ENCODE measurements at places on chromosomes 3 and 15.

DNA sequence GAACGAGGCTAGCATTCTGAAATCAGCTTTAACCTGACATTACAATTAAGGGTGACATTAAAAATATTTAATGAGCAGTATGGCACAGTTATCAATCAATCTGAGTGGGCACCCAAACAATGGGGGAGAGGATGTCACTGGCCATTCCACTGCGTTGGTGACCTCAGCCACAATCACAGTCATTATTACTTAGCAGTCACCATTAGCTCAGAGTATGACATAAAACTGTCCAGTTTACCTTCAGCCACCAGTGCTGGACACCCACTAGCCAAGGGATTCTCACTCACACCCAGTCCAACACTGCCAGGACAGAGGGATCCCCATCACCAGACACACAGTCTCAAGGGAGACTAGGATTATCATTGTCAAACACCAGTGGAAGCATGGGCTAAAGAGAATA lies 17.5 kb upstream of the REC114 start:
- DNase-seq, result no peak

DNA sequence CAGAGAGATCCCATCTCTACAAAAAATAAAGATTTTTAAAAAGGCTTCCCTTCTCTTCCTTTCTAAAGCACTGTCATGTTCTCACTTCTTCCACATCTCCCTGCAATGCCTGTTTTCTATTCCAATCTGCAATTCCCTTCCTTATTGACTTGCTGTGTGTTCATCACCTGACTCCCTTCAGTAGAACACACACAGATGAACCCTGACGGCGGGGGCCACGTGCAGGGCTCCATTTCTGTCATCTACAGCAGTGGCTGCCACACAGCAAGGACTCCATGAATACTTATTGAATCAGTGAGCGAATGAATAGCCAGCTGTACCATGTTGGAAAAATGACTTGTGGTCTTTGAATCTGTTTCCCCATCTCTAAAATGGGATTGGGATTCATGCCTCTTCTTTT lies 26.1 kb downstream of the BHLHE40 start:
- DNase-seq, result no peak

DNA sequence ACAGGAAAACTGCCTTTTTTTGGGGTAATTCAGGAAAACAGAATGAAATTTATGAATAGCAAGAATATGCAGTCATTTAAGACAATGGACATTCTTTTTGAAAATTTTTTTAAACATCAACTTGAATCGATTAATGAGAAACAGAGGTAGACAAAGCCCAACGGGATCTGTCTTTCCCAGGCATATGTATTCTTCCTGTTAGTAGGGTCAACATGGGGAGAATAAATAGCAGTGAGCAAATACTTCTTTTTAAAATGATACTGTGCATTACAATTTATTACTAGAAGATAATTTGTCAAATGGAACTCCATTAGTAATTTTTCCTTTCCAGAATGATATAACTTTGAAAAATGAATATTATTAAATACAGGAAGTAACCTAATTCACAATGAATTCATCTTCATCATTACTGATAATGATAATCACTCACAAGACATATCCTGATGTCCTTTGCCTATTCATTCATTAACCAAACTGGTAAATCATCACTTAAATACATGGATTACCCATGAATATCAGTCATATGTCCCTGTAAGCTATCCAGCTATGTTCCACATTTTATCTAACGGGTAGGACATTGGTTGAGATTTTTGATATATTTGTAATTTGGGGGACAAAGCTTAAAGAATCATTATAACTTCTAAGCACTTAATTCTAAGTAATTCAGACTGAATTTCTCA lies 209.2 kb upstream of the CDIN1 start:
- DNase-seq, result no peak

DNA sequence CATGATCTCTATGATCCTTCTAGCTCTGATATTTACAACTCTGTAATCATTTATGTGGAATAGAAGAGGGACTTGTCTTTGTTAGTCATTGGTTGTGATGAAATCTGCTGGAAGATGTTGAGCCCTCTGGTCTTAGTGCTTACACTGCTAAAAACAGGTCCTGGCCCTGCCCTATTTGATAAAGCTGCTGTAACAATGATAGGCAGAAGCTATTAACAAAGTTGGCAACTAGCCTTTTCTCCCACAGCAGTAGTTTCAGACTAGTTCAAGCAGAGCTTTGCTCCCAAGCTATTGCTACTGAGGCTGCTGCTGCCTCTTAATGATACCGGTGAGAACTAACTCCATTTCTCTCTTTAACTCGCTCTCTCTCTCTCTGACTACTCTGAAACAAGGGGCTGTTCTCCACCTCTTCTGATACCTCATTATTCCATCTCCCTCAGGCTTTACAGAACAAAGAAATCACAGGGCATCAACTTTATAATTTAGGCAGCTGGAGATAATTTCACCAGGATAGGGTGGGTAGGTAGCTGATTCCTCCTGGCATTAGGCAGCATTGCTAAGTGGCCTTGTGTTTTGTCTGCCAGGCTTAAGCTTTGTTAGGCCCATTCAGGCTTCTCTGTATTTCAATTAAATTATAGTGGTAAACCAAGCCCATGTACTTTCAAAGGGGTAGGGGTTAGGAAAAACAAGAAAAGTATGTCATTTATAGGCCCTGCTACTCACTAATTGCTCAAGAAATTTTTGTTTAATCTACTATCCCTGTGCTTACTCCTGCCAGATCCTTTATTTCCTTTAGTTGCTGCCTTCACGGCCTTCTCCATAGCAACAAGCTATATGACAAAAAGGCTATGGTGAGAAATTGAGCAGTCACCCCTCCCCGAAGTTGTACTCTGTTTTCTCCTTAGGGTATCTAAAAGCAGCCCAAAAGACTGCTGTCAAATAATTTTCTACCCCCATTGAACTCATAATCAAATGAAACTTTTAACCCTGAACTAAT lies 139.6 kb downstream of the RBPMS2 start:
- peak; percentile 57 for DNase-seq

DNA sequence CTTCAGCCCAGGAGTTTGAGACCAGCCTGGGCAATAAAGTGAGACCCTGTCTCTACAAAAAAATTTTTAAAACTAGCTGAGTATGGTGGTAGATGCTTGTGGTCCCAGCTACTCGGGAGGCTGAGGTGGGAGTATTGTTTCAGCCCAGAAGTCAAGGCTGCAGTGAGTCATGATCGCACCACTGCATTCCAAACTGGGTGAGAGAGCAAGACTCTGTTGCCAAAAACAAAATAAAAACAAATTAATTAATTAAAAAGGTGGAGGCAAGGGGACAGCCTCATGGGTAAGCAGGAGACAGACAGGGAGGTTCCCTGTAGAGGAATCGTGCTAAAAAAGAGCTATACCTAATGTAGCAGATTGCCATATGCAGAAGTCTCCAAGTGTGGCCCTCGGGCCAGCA lies 12.6 kb downstream of the HAPLN3 start:
- no peak for DNase-seq

GRCh38 chr3:45937206-45938042 lies 5.8 kb upstream of the CXCR6 start:
- DNase-seq, result no peak

GRCh38 chr15:76172782-76173181 lies 113.0 kb downstream of the TMEM266 start:
- DNase-seq, result no peak

GRCh38 chr15:97237160-97237559 lies 723.3 kb upstream of the ARRDC4 start:
- no peak for DNase-seq

DNA sequence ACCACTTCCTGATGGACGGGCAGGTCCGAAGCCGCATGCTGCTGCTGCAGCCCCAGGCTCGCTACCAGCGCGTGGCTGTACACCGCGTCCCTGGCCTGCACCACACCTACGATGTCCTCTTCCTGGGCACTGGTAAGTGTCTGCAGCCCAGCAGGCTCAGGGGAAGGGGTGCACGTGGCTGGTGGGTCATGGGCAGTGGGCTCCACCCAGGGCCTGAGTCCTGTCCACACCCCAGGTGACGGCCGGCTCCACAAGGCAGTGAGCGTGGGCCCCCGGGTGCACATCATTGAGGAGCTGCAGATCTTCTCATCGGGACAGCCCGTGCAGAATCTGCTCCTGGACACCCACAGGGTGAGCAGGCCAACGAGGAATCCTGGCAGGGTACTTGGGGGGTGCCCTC lies 8.7 kb downstream of the CIB1 start:
- DNase-seq, result no peak

- DNase-seq, result no peak
These were observed 29.9 kb upstream of the CCDC80 start for GRCh38 chr3:112670824-112671223.

- DNase-seq, result no peak
These were observed 44.8 kb upstream of the GUCA1C start for GRCh38 chr3:108998436-108998835.

DNA sequence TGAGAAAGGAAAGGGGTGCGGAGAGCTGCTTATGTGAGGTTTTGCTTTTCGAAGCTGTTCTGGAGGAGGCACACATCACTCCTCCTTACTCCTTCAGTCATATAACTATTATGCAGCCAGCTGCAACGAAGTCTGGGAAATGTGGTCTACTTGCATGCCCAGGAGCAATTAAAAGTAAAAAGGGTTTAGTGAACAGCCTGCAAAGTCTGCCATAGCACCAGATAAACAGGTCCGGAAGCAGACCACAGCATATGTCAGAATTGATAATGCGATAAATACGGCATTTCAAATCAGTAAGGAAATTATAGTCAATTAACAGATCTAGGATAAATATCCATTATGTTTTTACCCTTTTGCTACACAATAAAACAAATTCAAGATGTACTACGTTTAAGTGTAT lies 99.5 kb downstream of the POLR2M start:
- no peak for DNase-seq

DNA sequence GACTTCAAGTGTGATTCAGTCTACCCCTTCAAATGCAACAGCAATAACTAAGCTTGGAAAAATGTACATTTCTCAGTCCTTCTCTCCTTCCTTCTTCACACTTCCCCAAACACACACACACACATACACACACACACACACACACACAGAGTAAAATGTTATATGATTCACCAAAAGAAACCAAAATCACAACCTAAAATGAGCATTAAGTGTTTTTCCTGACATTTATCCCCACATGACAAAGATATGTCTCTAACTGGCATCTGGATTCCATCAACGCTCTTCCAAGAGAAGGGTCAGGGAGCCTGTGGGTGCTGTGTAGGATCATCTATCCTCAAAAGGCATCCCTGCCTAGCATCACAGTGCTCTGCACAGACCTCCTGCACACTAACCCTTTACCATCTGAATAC lies 21.0 kb downstream of the PDZRN3 start:
- no peak for DNase-seq

GRCh38 chr3:112539825-112540650 lies 21.7 kb downstream of the ATG3 start:
- peak; percentile 78 for DNase-seq

DNA sequence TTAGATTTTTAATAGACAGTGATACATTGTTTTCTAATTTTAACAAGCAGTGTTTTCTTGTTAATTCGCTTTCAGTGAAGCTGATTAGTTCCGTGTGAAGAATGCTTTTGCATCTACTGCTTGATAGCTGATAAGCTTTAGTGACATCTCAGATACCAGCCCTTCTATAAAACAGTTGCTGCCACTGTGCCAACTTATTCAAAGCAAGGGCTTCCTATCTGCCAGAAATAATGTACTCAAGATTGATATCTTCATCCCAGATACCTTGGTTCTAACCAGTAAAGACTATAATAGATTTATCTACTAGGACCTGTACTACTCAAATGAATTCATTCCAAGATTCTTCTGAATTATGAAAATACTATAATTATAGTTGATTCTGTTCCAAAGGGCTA lies 30.4 kb downstream of the RARB start:
- DNase-seq, result no peak

GRCh38 chr15:85897895-85898717 lies 103.4 kb upstream of the KLHL25 start:
- no peak for DNase-seq

DNA sequence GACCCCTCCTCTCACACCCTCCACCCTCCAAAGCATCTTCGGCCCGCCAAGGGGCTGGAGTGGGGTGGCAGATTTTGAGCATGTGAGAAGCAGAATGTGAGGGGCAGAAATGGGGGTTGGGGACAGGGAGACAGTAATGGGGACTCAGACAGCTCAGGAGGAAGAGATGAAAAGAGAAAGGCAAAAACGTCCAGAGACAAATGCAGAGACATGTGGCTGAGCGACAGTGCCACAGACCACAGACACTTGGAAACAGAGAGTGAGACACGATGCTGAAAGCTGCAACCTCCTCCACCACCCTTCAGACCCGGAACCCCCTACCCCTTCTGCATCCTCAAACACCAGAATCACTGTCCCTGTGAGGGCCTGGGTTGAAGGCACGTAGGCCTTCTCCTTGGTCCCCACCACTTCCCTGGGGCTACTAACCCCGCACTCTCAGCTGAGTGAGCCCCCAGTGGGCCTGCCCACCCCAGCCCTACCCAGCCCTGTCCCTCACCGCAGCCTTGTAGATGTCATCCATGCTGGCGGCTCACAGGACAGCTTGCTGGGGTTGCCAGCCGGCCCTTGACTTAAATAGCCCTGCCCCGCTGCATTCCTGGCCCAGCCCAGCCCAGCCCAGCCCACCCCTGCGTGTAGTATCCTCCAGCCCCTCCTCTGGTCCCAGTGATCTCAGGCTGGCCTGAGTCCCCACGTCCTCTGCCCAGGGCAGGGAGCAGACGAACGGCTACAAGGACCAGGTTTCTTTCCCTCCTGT lies at the start of gene TNNC1:
Gene TNNC1, minus strand, starts transcription at position 546 of the 754 bp plus-strand sequence. Its CDS starts 26 bp downstream, at position 520.
- no peak for DNase-seq

GRCh38 chr3:47541583-47542108 lies 28.1 kb upstream of the ELP6 start:
- no peak for DNase-seq

DNA sequence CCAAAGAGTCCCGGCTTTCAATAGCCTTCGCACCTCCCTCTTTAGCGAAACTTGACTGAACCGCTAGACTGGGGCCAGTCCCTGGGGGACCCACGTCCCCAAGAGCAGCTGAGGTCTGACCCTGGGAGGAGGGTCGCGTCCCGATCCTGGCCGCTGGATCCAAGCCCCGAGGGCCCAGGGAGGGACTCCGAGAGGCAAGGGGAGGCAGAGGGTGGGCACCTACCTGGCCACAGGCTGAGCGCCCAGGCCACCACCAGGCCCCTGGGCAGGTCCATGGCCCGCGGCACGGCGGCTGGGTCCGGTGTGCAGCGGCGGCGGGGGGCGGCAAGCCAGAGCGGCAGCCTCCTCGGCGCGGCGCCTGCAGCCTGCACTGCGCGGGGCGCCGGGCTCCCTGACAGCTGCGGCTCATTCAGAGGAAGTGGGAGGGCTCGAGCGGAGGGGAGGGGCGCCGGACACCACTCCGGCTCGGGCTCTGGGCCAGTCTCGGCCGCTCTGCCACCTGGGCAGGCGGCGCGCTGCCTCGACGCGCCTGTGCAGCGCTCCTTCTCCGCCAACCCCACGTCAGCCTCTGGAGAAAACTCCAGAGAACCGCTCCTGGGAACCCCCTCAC lies at the start of gene ITGA11:
Gene ITGA11, minus strand, starts transcription at position 372 of the 610 bp plus-strand sequence. Its CDS starts 97 bp downstream, at position 275.
- DNase-seq, result peak; percentile 19
